ENCODE measurements at places on chromosomes 5 and 9.

DNA sequence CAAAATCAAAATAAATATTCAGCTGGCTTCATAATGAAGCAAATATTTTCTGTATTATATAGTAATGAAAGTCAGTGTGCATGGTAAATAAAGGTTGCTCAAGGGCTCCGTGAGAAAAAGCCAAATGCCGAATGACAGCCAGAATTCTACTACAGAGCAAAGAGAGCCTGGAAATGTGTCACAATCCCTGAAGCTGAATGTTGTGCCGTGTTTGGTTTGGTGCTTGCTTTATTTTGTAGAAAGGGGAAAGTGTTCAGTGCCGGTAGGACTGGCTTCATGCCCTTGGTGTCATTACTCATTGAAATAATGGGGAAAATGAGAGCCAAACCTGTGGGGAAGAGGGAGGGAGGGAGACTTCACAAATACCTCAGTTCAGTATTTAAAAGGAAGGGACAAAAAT lies 26.8 kb upstream of the ADAMTSL1 start:
- DNase-seq, result no peak

DNA sequence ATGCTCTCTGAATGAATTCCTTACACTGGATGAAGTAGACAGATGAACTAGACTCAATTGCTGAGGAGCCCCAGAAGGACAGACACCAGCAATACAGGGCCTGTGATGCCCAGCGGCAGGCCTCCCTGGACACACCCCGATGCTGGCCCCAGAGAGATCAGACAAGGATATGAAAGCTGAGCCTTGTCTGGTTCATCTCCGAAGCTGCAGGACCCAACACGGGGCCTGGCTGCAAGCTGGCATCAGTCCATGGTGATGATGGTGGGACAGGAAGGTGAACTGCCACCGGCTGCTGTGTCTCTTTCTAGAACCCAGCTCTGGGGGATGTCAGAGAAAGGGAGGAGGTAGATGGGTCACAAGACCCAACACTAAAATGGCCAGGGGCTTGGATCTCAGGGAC lies 104.0 kb upstream of the LMX1B start:
- no peak for DNase-seq

- DNase-seq, result peak; percentile 51
These were observed 176.4 kb upstream of the ANKRD55 start for GRCh38 chr5:56409331-56410190.

GRCh38 chr5:139137697-139138096 lies 60.5 kb downstream of the SIL1 start:
- DNase-seq, result peak; percentile 50

DNA sequence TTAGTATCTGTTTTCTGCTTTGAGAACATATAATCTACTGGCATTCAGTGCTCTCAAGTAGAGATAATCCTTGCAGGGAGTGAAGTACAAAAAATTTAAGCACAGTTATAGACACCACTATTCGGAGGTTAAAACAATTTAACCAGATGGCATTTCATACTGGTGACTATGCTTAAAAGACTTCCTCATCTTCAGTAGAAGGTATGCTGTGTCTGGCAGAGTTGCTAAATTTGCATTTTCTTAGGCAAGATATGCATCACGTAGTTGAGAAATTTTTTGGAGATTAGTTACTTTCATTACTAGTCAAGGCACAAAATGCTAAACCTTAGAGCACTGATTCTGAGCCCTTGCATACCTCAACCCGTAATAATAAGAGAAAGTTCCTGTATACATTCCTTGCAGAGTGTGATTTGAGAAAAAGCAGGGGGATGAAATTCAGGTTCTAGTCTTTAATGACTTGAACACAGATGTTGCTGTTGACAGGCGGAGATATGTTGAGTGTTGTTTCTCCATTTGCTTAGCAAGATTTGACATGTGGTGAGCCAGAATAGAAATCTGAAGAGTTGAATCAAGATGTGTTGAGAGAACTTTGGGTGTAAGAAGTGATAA lies 70.8 kb upstream of the STARD4 start:
- peak; percentile 93 for DNase-seq

- no peak for DNase-seq
These were observed 15.8 kb upstream of the PSAT1 start for GRCh38 chr9:78280982-78281668.

DNA sequence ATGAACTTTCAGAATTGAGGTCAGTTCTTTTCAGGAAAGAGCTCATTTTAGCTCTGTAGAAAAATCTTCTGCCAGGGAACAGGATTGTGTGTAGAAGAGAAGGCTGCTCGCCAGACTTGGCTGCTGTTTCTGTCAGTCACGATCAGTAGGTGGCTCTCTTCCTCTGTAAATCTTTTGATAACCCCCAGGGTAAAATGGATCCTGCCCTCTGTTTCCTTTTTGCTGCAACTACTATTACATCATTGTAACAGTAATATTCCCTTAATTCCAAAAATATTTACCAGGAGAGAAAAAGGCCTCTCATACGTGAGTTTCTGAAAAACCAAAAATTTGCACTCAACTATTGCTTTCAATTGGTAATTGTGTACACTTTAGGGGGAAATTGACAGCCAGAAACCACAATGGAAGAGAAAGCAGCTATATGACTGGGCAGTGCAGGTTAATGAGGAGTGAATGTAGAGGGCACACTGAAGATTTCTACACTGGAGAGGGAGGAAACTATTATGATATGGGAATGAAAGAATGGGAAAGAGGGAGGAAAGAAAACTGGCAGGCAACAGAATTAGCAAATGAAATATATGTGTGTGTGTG lies 12.3 kb downstream of the IFNA21 start:
- peak; percentile 77 for DNase-seq

- peak; percentile 83 for DNase-seq
These were observed 271.9 kb downstream of the NSG2 start for GRCh38 chr5:174317256-174317894.

DNA sequence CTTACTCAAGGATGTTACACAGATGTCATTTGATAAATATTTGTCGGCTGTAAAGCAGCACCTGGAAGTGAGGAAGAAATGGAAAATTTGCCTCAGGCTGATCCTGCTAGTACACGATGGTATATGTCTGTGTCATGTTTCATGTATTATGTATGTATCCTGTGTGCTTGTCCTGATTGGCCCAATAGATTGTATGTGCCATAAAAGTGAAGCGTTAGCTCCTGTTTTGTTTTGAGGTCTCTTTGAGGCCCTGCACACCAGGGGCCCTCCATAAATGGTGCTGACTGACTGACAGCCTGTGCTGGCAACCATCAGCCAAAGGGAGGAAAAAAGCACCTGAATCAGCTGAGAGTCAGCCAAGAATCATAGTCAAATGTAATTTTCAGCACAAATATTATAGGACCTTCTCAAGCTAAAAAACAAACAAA lies 11.8 kb upstream of the LNPEP start:
- no peak for DNase-seq

DNA sequence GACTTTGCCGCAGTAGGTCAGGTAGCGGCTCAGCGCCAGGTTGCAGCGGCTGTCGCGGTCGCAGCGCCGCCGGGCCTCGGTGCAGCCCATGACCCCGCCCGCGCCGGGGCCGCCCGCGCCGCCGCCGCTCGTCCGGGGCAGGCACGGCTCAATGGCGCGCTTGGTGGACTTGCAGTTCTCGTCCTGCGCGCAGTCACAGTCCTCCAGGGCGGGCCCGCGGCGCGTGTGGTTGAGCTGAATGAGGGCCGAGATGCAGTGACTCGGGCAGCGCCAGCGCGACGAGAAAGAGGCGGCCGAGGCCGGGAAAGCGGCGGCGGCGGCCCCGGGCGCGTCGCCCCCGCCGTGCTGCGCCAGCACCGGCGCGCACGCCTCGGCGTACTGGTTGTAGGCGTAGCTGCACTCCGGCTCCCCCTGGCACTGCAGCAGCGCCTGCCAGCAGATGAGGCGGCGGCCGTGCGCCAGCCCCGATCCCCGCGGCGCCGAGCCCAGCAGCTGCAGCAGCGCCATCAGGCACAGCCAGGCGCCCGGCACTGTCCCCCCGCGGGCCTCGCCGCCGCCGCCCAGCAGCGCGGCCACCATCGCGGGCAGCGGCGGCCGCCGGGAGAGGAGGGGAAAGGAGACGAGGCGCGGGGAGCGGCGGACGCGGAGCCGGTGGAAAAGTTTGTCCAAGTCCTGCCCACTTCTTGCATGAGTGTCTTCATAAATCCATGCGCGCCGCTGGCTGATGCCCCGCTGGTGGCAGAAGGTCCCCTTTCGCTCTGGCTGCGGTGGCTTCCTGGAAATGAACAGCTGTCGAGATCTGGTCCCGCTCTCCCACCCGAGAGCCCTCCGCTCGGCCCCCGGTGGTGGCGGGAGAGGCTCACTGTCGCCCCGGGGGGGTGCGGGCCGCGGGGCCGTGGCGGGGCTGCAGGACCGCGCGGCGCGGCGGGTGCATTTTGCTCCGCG lies 833 bp downstream of the GAS1 start:
- peak; percentile 77 for DNase-seq

DNA sequence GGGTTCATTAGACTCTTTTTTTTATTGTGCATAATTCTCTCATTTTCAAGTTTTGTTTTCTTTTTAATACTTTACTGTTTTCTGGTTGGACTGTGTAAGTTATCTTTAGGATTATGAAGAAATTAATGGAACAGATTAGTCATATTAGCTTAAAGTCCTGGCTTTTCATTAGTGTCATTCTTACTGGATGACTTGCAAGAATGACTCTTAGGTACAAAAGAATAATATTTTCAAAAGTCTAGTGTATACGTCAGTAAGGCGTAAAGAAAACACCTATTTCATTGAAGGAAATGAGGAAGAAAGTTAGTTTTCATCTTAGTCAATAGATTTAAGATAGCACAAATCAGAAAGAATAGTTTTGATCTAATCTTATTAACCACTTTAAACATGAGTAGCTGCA lies 20.4 kb downstream of the UHRF2 start:
- no peak for DNase-seq

GRCh38 chr5:146068206-146068605 lies 37.2 kb downstream of the PLAC8L1 start:
- no peak for DNase-seq

- no peak for DNase-seq
These were observed 14.7 kb upstream of the BRD3OS start for GRCh38 chr9:134010310-134011173.

- peak; percentile 40 for DNase-seq
These were observed 577.9 kb downstream of the ISL1 start for GRCh38 chr5:51961154-51961562.

DNA sequence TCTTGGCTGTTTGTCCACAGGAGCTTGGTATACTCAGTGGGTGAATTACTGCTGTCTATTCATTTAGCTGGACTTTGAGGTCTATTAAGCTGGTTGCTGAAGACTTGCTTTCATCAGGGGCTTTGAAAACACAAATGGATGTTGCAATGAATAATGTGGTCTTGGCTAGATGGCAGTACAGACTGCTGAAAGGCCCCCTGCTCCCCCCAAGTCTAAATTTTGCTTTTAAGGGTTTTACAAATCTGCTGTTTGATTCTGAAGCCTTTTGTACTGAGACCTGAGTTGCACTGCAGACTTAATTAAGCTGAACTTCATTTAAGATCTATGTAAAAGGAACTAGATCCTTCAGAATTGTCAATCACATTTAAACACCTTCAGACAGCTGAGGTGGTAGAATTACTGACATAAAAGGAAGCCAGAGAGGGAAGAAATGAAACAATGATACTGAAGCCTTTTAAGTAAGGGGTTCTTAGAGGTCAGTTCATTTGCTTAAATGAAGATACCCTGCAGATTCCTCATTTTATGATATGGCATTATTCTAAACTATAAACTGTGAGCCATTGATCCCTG lies 37.3 kb downstream of the KCTD16 start:
- no peak for DNase-seq

GRCh38 chr5:120683580-120683979 lies 219.5 kb downstream of the PRR16 start:
- DNase-seq, result no peak

DNA sequence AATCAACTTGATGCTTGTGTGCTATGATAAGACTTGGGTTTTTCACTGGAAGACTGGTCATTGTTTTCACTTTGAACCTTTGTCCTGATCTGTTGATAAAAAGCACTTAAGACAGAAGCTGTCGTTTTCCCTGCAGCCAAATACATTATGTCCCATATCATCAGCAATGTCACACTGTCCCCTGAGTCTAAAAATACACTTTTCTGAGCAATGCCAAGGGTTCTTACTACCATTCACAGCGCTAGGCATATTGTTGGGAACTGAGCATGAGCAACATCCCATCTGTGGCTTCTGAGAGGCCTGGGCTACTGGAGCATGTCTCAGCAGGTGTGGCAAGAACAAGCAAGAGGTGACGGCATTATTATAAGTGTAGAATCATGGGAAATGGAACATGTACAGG lies 81.8 kb downstream of the SEMA6A start:
- peak; percentile 56 for DNase-seq

DNA sequence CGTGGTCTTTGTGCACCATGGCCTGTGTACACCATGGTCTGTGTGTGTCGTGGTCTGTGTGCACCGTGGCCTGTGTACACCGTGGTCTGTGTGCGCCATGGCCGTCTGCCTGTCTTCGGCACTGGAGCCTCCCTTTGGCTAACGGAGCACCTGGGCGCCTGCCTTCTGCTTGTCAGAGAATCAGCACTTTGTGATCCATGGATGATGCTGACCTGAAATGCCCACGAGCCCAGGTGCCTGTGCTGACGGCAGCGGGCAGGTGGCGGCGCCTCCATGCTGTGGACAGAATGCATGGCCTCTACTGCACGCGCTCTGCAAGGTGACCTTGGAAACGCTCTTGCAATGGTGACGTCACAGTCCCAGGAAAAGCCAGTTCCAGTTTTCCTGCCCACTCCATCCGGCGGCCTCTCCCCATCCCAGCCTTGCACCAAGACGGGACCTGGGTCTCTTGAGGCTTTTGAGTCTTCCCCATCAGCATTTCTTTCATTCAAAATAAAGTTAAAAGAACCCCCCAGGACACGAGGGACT lies 14.6 kb downstream of the LCN9 start:
- DNase-seq, result no peak

DNA sequence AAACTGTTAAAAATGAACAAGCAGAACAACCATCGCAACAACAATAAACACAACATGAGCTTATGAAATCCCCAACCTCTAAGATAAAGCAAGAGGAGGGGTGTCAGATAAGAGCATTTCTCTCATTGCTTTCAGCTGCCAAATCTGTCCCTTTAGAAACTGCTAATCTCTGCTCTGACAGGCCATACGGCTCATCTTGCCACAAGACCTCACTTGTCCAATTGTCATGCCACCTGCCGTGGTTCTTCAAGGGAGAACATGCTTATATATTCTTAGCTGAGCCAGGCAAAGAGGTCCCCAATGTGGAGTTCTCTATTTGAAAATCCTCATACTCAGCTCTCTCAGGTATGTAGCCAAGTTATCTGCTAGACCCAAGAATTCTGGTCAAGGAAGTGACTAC lies 405.0 kb upstream of the TNC start:
- DNase-seq, result peak; percentile 49

DNA sequence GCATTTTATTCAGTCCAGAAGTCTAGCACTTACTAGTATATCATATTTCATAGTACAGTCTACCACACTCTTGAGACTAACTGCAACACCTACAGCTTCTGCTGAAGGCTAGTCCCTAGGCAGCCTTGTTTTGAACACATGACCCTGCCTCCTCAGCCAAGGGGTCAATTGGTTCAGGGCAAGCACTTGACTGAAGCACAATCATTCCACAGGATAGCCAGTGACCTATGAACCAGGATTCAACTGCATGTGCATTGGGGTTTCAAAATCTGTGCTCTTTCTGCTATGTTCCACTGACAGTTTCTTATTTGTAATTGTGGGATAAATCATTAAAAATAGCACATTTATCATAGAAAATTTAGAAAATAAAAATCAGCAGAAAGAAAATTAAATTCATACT lies 186.8 kb downstream of the TMEM161B start:
- DNase-seq, result no peak

- DNase-seq, result no peak
These were observed 21.4 kb upstream of the SMIM23 start for GRCh38 chr5:171764265-171764664.

GRCh38 chr5:62144401-62145022 lies 161.5 kb upstream of the KIF2A start:
- peak; percentile 65 for DNase-seq

Data from mesendoderm (in vitro differentiated cells).